Activated CD4-positive, alpha-beta T cell treated with anti-CD3 and anti-CD28 coated beads, Interleukin-2, amount 50 U/mL, for 48 hours (primary cell): ENCODE measurements at places on chromosomes 7 and 10.
A peak's percentile ranks its signal among the peaks of the same experiment; 100 is the strongest.

DNA sequence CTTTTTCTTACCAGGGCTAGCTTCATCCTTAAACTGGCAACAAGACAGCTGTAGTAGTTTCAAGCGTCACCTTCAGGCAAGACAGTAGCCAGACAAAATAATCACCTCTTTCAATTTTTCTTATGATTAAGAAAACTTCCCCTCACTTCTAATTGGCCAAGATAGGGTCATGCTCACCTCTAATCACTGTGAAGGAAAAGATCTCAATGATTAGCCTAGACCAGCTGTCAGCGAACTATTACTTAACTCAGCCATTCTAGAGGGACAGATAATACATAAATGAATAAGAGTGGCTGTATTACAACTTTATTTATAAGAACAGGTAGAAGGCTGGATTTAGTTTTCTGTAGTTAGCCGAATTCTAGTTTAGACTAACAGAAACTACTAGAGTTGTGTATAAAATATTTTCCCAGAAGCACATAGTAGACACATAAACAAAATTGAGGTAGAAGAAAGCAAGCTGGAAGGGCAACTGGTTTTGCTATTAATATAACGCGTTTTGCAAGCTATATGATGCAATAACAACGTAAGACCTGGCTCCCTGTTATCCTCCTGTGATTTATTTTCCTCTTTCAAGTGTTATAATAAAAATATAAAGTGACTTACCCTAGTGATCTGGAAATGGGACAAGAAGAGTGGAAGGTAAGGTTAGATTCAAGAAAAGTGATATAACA, 64.3 kb downstream of the ELAPOR2 start:
- DNase-seq, result no peak

DNA sequence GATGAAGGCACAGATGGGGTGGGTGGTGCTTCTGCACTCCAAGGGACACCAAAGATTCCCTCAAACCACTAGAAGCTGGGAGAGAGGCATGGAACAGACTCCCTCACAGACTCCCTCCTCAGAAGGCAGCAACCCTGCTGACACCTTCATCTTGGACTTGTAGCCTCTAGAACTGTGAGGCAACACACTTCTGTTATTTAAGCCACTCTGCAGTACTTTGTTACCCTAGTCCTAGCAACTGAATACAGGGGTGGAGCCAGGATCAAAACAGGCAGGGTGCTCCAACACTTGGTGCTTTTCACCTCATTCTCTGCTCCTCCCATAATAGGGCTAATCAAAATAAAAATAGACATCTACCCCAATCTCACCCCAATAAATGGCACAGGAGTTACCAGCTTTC, 2.3 kb upstream of the GSTO1 start:
- no peak for DNase-seq

DNA sequence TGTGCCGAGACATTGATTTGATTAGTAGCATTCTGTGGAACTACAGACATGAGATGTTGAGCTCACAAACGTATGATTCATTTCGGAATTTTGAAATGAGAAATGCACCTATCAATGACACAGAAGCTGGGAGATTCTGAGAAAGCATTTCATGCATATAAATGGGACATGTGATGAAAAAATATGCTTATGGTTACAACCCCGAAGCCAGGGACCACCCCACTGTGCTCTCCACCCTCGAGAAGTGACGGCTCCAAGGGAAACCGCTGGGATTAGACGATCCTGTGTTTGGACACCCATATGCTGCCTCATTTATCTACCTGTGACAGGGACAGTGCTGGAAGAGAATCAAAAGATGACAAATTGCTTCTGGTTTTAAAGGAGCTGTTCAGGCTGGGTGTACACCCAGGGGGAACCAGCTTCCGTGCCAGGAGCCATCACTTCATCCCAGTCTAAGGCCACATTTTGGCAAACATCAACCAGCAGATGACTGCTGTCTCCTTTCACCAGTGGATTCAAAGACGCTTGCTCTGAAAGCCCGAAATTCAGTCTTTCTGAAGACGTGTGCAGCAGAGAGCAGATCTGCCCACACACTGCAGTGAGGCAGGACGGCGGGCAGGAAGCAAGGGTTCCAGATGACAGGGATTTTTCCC, 109.9 kb downstream of the ATXN7L1 start:
- DNase-seq, result peak; percentile 48

- no peak for DNase-seq
These were observed 157.3 kb downstream of the TMEM178B start for GRCh38 chr7:141231018-141231792.

DNA sequence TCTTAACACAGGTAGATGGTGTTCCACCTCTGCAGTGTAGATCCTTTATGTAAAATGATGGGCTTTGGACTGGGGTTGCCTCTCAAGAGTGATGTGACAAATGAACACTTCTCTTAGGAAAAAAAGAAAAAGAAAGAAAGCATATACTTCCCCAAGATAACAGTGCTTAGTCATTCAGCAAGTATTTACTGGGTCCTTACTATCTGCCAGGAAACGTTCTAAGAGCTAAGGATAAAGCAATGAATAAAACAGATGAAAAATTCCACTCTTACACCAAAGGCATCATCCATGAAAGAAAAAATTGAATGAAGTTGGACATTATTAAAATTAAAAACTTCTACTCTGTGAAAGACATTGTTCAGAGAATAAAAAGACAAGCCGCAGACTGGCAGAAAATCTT, 177.3 kb downstream of the C7orf25 start:
- no peak for DNase-seq

DNA sequence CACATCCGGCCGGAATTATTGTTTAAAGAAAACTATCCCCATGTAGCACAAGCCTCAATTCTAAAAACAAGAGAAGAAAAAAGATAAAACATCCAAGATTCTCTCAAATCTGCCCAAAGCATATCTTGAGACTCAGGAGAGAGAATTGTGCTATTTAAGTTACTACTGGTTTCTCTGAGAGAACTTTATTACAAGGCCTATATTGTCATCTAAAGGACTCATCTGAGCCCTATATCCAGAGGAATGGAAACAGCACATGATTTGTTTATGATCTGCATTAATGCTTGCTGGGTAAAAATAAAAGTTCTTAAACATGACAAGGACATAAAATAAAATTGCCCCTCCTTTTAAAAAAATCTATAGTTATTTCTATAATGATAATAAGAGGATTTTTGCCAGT, 25.0 kb downstream of the LRRN3 start:
- DNase-seq, result no peak

GRCh38 chr7:96361116-96361857, 39.4 kb upstream of the SLC25A13 start:
- no peak for DNase-seq

DNA sequence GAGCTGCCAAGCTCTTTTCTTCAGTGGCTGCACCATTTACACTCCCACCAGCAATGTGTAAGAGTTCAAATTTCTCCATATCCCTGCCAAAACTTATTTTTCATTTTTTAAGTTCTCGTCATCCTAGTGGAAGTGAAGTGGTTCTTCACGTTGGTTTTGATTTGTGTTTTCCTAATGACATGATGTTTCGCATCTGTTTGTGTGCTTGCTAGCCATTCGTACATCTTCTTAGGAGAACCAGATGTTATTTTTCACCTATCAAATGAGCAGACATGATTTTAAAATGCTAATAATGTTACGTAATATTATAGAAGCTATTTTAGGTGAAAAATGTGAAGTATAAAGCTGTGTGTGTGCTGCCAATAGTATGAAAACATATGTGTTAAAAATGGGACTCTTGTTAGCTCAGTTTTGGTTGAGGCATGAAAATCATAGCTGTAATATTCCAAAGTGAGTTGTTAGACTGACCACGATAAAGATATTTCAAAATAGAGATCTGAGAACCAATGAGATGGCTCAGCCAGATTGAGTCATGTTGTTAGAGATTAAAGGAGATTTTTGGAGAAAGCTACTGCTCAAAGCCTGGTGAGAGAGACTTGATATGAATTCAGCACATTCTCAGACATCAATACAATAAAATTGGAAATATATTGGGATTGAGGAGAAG, 25.9 kb upstream of the GALNT11 start:
- DNase-seq, result no peak
